Head of caudate nucleus (tissue), 42 donors: ENCODE measurements at places on chromosomes 5 and 9.

DNA sequence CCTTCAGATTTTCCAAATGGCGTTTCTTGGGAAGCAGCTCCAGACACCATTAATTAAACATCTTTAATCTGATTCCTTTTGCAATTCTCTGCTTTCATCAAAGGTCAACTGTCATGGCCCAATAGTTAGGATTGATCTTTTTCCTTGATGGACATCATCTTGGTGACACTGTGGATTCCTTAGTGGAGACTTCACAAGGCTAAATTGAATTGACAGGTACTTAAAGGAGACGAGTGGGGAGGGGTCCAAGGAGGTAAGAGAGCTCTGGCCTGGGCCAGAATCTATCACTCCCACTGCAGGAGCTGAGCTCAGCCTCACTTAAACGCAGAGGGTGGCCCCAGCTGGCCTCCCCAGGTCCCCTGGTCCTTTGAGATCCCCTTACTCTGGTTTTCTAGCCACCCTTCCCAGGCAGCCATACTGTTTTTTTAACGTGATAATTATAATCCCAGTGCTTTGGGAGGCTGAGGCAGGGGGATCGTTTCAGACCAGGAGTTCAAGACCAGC is 9.9 kb upstream of the HMCN2 start:
- no peak for DNase-seq

DNA sequence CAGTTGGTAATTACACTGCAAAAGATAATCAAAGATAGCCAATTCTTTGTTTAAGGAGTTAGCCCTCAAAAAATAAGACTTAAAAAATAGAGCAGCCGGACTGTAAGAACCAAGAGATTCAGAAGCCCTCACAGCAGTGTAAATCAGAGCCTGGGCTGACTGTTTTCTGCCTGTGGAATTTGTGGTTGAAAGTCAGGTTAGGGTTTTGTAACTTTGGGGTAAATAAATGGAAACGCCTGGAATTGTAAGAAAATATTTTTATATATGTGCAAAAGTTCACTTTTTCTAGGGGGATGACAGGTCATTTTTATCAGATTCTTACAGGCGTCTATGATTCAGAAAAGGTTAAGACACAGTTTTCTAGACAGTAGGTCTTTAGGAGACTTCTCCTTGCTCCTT is 35.6 kb downstream of the KLHL3 start:
- DNase-seq: no peak

GRCh38 chr5:133461796-133462516 is 150.4 kb downstream of the FSTL4 start:
- DNase-seq: no peak

GRCh38 chr5:140262839-140263238 is 40.1 kb downstream of the PFDN1 start:
- DNase-seq: no peak

- DNase-seq: no peak
Measured at GRCh38 chr5:95850391-95850894, 27.9 kb upstream of the GLRX start.

GRCh38 chr9:70532716-70533115 is 118.3 kb upstream of the KLF9 start:
- no peak for DNase-seq

DNA sequence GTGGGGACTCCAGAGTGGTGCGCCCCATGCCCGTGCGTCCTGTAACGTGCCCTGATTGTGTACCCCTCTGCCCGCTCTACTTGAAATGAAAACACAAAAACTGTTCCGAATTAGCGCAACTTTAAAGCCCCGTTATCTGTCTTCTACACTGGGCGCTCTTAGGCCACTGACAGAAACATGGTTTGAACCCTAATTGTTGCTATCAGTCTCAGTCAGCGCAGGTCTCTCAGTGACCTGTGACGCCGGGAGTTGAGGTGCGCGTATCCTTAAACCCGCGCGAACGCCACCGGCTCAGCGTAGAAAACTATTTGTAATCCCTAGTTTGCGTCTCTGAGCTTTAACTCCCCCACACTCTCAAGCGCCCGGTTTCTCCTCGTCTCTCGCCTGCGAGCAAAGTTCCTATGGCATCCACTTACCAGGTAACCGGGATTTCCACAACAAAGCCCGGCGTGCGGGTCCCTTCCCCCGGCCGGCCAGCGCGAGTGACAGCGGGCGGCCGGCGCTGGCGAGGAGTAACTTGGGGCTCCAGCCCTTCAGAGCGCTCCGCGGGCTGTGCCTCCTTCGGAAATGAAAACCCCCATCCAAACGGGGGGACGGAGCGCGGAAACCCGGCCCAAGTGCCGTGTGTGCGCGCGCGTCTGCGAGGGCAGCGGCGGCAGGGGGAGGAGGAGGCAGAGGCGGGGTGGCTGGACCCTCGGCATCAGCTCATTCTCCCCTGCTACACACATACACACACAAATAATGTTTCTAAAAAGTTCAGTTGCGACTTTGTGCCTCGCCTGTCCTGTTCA is 668 bp downstream of the GLIS3 start:
- peak; percentile 7 for DNase-seq

- no peak for DNase-seq
Measured at GRCh38 chr9:93059011-93059714, 662 bp downstream of the SUSD3 start.

DNA sequence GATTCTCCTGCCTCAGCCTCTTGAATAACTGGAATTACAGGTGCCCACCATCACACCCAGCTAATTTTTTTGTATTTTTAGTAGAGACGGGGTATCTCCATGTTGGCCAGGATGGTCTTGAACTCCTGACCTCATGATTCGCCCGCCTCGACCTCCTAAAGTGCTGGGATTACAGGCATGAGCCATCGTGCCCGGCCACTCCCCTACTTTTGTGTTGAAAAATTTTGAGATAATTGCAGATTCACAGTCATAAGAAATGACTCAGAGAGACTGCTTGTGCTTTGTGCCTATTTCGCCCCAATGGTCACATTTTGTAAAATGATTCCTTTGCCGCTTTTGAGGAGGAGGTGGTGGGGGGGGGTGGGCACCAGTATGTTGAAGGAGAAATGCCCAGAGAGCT is 48.1 kb upstream of the SH3PXD2B start:
- DNase-seq: no peak

- no peak for DNase-seq
Measured at GRCh38 chr5:118796081-118796480, 192.3 kb downstream of the DTWD2 start.

DNA sequence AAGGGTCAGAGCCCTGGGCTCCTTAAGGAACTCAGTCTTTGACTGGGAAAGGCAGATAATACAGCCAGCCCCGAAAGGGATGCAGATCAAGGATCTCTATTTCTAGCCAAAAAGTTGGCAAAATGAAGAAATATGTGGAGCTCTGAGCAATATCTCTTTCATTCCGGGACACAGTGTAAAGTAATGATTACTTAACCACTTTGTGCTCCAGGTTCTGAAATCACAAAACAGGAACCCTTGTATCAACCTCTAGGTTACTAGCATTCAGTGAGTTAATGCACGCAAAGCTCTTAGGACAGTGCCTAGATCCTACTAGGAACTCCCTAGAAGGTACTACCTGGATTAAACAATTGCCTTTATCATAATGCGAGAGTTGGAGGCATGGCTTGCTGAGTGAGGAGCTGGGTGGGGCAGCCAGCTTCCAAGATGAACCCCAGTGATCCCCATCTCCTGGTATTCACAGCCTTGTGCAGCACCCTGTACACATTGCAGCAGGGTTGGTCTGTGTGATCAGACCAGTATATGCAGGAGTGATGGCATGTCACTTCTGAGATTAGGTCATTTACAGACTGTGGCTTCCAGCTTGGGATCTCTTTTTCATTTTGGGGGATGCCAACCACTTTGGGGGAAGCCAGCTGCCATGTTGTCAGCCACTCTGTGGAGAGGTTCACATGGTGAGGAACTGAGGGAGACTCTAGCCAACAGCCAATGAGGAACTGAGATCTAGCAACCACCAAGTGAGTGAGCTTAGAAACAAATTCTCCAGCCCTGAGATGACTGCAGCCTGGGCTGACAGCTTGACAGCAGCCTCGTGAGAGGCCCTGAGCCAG is 103.1 kb upstream of the SLC44A1 start:
- DNase-seq: no peak

DNA sequence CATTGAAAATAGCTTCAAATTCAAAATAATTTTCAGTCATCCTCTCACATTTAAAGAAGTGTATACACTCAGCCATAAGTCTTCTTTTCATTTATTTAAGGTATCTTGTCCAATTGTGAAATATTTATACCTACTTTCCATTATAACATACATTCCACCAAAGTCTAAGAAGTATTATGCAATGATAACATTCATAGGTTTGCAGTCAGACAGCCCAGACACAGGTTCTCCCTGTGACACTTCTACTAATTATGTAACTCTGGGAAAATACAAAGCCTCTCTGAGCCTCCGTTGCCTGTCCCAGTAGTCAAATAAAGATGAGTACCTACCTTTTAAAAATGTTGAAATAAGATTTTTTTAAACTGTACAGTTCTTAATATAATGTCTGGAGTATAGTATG is 320.9 kb upstream of the RPS23 start:
- DNase-seq: no peak

DNA sequence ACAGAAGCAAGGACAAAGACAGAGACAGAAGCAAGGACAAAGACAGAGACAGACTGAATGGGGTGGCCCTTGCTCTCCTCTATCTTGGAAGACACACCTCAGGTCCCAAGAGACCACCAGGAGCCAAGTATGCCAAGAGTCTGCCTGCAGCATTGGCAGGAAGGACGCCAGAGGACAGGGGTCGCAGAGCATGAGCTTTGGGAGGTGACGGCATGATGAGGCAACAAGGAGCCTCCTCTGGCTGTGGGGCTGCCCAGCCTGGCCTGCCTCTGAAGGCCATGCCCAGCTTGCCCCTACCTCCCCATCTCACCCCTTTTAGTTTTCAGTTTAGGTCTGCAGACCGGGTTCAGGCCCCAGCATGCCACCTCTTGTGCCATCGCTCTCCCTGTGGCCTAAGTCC is 17.6 kb downstream of the PDGFRB start:
- no peak for DNase-seq

DNA sequence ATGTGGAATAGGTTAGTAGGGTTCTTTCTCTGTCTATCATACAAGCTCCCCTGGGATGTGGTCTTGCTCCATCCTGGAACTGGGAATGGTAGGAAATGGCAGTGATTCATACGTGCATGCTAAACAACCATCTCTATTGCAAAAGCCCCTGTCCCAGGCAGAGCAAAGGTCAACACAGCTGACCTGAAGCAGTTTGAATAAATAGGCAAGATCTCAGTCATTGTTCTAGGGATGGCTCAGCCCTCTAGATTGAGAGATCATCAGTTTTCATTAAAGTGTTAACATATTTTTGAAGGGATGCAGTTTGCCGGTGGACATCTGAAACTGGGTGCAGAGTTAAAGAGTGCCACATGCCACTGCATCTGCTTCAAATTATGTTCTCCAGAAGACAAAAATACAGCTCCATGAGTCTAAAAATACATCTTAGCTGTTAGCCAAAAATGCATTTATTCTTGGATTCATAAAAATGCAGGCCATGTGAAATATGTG is 224.1 kb downstream of the ESM1 start:
- no peak for DNase-seq

DNA sequence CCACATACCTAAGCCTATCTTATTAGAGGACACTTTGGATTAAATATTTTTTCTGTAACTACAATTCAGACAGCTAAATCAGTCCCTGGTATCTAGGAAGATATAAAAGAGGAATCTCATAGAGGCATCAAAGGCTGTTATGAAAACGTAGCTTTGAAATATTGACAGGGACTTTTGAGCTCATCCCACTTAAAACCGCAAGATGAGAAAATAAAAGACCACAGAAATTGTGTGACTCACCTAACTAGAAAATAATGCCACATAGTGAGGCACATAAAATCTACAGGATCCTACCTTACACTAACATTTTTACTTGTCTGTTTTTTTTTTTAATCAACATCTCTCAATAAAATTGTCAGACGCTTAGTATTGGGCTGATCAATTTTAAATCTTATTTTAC is 686.5 kb upstream of the COX7C start:
- DNase-seq: no peak

DNA sequence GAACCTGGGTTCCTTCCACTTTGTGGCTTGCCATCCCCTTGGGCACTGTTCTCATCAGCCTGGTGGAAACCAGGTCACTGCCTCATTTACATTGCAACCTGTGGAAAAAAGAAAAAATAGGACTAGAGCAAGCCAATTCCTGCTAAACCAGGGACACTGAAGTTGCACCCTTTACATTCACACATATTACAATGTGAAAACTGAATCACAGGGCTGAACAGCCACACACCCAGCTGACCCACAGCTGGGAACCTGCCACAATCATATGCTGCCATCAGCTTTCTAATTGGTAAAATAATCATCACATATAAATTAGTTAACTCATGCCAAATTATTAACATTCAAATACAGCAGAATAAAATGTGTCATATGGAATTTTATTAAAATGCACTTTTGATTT is 94.5 kb downstream of the CDH6 start:
- no peak for DNase-seq

GRCh38 chr9:121999556-121999955 is 93.6 kb downstream of the TTLL11 start:
- DNase-seq: peak; percentile 39

DNA sequence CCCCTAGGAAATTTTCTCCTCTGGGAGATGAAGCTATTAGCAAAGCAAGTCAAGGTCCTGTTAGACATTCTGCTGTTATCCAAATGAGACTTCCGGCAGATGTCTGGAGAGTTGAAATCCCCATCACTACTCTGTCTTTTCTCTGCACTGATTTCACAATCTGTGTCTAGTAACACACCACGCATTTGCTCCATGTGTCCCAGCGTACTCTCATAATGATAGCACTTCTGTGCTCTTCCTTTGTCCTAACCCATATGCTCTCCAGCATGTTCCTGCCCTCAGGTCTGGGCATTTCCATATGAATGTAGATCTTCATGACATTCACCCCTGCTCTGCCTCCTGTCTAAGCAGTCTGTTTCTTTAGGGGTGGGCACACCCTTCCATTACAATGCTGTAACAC is 1949.0 kb upstream of the WWC1 start:
- DNase-seq: no peak

- DNase-seq: no peak
Measured at GRCh38 chr9:88221105-88221504, 82.8 kb upstream of the SPATA31C2 start.

GRCh38 chr5:82142928-82143577 is 135.1 kb downstream of the RPS23 start:
- no peak for DNase-seq

- no peak for DNase-seq
Measured at GRCh38 chr5:75632321-75632720, 21.1 kb downstream of the ANKDD1B start.

DNA sequence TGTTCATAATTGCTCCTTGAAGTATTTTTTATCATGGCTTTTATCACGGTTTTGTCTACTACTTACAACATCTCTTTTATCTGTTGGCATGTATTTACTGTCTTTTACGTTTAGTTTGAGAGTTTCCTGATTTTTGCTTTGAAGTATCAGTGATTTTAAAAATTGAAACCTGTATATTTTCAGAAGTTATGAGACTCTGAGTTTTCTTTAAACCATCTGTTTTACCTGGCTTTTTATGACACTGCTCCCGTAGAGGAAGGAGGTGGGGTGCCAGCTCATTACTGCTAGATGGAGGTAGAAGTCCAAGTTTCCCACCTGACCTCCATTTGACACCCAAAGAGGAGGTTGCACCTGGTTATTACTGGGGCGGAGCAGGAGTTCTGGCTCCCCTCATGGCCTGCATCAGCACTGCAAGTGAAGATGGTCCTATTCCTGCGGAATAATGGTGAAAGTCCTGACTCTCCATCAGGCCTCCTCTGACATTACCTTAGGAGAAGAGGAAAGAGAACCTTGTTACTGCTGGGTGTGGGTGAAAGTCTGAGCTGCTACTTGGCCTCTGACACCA is 10.0 kb upstream of the ZNF131 start:
- no peak for DNase-seq

- DNase-seq: no peak
Measured at GRCh38 chr9:5850724-5851122, 17.8 kb upstream of the ERMP1 start.

GRCh38 chr9:5178126-5178805 is 7.2 kb downstream of the INSL6 start:
- DNase-seq: no peak
